ENCODE measurements at places on chromosomes 6 and 20.

- no peak for DNase-seq
These were observed 47.8 kb downstream of the MAFB start for GRCh38 chr20:40641202-40641601.

GRCh38 chr6:149084808-149085556, 232.5 kb upstream of the TAB2 start:
- DNase-seq, result no peak

DNA sequence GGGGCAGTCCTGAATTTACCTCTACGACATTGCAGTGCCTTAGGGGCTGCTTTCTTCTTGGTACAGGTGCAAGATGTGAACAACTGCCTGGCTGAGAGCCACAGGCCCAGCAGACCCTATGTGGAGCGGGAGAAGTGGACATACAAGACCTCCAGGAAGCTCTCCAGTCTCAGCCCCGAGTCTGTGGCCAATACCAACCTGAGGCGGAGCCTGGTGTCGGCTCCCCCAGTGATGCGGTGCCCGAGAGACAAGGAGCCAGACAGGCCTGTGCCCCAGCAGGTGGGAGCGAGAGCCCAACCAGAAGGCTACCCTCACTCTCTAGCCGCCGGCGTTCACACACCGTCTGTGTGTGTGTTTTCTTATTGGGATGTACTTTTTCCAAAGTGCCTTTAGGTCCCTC, 59.6 kb downstream of the EFCAB8 start:
- peak; percentile 84 for DNase-seq

DNA sequence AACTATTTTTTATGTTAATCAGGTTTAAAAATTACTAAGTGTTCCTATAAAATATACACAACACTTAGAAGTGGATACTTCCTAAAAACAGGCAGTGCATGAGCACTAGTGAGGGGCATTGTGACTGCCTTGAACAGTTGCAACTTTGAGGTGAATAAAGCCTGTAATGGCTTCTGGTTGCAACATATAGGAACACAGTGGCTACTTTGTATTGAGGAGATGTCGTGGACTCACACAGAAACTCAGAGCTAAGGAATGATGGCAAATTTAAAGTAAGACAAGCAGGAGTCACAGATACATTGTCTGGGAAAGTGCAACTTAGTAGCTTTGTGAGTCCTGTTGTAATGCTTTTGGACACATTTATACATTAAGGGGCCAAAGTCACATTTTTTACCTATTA, 861 bp upstream of the HLA-A start:
- no peak for DNase-seq

DNA sequence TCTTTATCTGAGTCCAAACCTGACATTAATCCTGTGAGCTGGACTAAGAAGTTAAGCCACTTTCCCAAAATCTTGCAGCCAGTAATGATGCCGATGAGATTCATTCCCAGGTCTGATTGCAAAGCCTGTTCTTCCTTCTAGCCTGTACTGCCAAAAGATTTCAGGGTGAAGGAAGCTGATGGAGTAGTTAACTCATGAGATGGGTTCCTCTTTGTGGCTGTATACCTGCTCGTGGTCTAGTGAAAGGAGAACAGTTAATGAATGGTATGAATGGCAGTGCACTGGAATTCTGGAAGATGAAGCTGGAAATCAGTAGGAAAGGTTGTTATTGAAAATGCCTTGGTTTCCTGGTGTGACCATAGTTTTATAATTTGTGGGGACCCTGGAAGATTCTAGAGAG, 112.0 kb downstream of the FYN start:
- no peak for DNase-seq

DNA sequence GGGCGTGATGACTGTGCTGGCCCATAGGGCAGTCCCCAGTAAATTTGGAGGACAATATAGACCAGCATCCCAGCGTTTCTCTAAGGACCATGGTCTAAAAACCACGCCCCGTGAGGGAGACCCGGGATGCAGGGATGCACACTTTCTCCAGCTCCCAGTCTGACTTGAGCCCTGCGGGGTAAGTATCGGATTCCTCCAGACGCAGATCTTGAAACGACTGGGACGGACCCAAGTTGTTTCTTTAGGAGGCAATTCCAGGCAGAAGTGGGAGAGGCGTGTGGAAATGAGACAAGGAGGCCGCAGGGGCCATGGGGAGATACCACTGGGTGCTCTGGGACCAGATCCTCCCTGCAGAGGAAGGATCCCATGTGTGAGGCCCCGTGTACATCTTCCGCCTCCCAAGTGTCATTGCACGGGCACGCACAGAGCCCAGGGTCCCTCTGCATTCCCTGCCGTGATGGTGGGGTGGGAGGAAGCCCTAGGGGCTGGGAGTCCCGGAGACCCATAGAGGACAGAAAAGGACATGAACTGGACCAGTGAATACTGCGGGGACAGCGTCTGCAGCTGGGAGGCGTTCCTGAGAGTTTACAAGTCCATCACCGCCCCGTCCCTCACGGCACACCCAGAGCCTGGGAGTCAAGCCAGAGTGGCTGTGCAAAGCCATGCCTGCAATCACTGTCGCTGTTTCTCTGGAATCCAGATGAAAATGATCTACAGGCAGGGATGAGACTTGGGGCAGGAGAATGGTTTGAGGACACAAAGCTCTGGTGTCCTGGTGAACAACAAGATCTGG, 522.9 kb downstream of the CDH26 start:
- DNase-seq, result peak; percentile 80

DNA sequence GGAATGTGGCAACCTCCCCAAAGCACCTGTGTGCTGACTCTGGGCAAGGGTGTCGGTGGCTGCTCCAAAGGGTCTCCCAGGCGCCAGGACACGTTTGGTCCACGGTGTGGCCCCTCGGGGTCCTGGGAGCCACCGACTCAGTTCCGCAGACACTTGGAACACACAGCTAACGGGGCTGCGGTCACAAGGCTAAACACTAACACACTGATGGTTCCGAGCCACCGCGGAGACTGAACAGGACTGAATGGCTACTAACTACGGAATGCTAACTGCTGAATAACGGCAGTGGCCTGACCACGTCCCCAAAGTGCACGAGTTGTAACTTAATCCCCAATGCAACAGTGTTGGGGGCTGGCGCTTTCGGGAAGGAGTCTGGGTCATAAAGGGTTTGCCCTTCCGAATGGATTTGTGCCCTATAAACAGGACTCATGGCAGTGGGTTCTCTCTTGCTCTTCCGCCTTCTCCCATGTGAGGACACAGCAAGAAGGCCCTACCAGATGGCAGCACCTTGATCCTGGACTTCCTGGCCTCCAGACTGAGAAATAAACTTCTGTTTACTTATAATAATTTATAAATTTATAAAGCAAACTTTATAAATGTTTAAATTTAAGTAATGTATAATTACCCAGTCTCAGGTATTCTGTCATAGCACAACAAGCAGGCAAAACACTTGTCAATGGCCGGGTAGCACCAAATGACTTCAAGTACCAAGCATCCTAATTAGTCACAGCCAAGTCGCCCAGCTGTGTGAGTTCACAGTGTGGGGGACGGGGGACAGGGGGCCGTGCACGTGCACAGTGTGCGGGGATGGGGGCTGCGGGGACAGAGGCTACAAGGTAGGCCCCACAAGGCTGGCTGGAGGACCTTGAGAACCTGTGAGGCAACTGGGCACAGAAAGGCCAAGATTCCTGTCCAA, 2.3 kb upstream of the EEF1A2 start:
- no peak for DNase-seq

Measured in vagina (tissue), 2 donors.